Stimulated activated CD8-positive, alpha-beta memory T cell treated with anti-CD3 and anti-CD28 coated beads, Interleukin-4, amount 100 ng/mL, for 1 hour (primary cell): ENCODE measurements at places on chromosomes 5 and 9.

GRCh38 chr9:18404434-18405029 lies 69.4 kb upstream of the ADAMTSL1 start:
- DNase-seq: no peak

- DNase-seq: no peak
These were observed 595 bp downstream of the PDLIM7 start for GRCh38 chr5:177496727-177497291.

DNA sequence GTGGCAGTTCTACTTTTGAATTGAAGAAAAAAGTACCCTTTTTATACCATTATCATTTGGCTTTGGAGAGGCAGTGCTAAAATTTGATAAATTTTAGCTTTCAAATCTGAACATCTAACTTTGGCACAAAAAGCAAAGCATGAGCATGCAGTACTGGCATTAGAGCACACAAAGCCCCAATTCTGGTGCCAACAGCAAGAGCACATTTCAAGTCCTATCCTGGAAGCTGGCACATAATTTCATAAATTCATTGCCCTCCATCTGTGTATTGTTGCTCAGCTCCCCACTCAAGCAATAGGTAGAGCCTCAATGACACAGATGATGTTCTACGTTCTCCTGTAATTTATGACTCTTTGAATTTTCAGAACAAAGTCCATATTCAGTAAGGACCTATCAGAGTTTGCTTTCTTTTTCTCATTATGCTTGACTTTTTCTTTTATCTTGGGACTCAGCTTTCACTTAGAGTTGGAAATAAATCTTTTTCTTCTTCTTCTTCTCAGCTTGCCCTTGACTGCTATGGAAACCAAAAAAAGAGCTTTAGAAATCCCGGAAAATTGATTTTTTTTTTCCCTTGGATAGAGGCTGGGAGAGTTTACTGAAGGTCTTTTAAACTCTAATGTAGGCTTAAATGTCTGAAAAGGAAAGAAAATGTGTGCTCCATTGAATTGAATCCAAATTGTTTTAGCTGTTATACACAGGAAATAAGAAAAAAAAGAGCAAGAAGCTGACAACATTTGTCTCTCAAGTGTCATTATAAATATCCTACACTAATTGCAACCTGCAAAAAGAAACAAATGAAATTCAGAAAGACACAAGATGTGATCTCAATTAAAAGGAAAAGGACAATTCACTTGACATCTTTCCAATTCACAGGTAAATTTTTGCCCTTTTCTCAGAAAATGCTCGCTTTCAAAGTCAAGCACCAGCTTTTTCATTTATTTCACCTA lies 380.8 kb upstream of the CDH18 start:
- DNase-seq: no peak

DNA sequence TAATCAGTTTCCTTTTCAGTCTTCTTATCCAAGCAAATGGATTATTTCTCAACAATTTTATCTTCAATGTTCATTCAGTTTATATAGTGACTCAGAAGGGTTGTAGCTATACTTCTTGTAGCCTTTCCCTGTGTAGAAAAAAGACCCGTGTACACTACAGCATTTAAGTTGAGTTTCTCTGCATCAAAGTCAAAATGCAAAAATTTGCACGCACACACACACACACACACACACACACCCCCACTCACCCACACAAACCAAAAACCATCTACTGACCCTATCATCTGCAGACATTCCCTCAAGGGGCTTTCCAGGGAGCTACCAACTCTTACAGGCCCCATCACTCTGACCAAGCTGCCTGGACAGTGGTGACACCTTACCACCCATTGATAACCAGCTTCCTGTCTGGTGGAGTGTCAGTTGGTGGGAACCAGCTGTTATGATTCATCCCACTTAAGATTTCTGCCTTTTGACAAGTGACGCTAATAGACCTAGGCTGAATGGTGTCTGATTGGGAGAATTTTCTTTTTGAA lies 12.2 kb upstream of the ELL2 start:
- no peak for DNase-seq

DNA sequence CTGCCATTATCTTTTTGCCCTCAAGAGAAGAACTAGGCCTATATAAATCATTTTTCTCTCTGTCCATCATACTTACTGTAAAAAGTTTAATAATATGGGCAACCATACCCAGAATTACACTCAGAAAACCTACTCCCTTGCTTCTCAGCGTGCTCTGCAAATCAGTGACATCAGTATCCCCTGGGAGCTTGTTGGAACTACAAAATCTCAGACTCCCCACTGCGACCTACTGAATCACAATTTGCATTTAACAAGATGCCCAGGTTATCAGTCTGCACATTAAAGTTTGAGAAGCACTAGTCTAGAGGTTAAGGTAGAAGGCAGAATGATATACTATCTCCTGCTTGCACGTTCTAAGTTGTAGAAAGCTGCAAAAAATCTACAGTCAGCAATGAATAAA lies 127.2 kb downstream of the MLLT3 start:
- no peak for DNase-seq

- no peak for DNase-seq
These were observed 133.1 kb downstream of the MACIR start for GRCh38 chr5:103391659-103392058.

- DNase-seq: no peak
These were observed 125.4 kb downstream of the ARHGEF28 start for GRCh38 chr5:73751254-73751914.

GRCh38 chr5:73154208-73155006 lies 18.6 kb upstream of the TMEM174 start:
- no peak for DNase-seq

- no peak for DNase-seq
These were observed 140.8 kb upstream of the TRPC7 start for GRCh38 chr5:136506131-136506530.

DNA sequence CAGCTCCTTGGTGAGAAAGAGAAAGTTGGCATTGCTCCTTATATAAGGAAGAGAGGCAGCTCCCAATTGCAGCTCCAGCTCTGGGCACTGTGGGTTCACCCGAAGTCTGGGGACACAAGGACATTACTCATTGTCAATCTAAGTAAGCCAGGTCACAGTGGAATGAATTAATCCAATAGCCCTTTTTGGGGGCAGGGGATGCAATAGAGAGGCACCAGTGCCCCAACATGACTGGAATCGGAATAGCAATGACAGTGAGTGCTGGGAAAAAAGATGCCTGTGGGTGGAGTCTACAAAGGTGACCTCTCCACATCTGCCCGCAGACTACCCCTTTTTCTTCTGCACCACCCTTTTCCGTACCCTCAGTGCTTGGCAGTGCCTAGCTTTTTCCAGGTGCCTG lies 11.1 kb upstream of the NEUROG1 start:
- no peak for DNase-seq

DNA sequence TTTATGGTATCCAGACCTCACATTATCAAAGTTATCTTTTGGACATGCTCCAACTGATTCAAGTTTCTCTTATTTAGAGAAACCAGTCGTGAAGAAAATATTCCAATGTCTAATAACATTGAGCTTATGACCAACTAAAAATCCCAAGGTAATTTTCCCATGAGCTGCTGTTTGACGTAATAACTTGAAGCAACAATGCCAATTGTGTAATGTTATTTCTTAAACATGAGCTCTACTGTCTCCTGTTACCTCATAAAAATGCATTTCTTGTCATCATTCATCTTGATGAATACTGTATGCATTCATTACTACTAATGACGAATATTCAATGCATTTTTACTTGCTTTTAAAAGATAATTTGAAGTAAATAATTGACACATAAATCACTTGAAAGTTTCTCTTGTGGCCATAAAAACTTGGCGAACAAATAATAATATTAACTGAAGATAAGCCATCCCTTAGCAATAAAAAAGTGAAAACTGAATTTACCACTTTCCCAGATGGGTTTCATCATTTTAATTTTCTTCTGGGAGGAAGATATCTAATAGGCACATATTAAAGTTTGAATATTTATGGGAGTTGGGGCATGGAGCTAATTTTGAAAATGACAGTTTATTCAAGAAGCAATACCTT lies 424 bp upstream of the MARCOL start:
- DNase-seq: no peak

GRCh38 chr9:108933231-108933717 lies 650 bp downstream of the ELP1 start:
- DNase-seq: no peak

GRCh38 chr5:112915831-112916230 lies 6.2 kb downstream of the REEP5 start:
- no peak for DNase-seq

DNA sequence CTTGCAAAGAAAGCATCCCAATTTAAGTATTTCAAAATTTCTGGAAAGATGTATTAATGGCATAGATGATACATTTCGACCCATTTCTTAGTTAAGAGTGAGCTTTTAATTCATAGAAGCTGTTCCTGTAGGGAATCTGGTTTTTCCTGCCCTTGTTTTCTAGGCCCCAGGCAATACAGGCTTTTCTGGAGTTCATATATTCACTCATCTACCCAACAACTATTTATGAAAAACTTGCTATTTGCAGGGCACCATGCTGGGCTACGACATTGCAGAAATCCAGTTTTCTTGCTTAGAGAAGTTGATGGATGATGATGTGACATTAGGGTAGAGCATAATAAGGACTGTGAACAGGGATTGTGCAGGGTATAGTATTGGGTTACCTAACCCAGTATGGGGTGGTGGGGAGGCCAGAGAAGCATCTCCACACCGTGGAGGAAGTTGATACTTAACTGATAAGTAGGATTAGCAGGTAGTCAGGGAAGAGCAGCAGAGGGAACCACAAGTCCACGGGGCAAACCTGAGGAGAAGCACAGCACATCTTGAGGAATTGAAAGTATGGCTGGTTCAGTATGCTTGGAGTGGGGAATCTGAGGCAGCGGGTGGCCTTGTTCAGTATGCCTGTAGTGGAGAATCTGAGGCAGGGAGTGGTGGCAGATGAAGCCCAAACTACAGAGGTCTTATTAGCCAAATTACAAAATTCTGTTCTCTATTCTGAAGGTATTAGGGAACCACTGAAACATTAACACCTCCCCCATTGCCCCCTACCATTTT lies 247.5 kb downstream of the ARRDC3 start:
- no peak for DNase-seq
